Fibroblast of lung (primary cell): ENCODE measurements at places on chromosomes 13 and 19. TPM values are rescaled to one million over a fixed set of nuclear protein-coding genes. Genes with fewer than 3 reads are reported as not detected.

- H3K4me1 ChIP-seq: no peaks in the 10 kb centered on the region
- no peak within 1 kb of the TSS for H3K27ac ChIP-seq
- peaks cover 55% of the 10 kb centered on the region for H3K27me3 ChIP-seq
- no peak within 1 kb of the TSS for H3K4me3 ChIP-seq
Measured at GRCh38 chr19:35856546-35857149, at the start of gene KIRREL2. KIRREL2 (plus strand) TSS chr19:35856911; CDS start chr19:35857120, 209 bp downstream.

- H3K27me3 ChIP-seq: no peaks in the 10 kb centered on the region
- no peak overlapping the region for H3K27ac ChIP-seq
- no peaks in the 10 kb centered on the region for H3K4me1 ChIP-seq
- H3K4me3 ChIP-seq: no peak overlapping the region
Measured at GRCh38 chr13:47211106-47211505, 314.3 kb upstream of the HTR2A start.

- DNase-seq: no peak
- H3K4me3 ChIP-seq: no peak overlapping the region
- H3K27ac ChIP-seq: no peak overlapping the region
- H3K27me3 ChIP-seq: no peaks in the 10 kb centered on the region
- H3K36me3 ChIP-seq: no peaks in the 10 kb centered on the region
- peaks cover under 1% of the 10 kb centered on the region for H3K4me1 ChIP-seq
Measured at GRCh38 chr13:36352350-36352749, 6.2 kb upstream of the SPART start.

Gene TPTE2
- total RNA-seq: not detected in 2 replicates
